ENCODE measurements at places on chromosomes 16 and 17.
A peak's percentile ranks its signal among the peaks of the same experiment; 100 is the strongest.

- no peak overlapping the region for H3K4me3 ChIP-seq
- peaks cover 4% of the 10 kb centered on the region for H3K36me3 ChIP-seq
- no peaks in the 10 kb centered on the region for H3K27me3 ChIP-seq
- no peak overlapping the region for H3K27ac ChIP-seq
- H3K4me1 ChIP-seq: peaks cover 8% of the 10 kb centered on the region
These were observed 154.7 kb upstream of the CACNG3 start for GRCh38 chr16:24101431-24101830.

- no peak for DNase-seq
- H3K27ac ChIP-seq: peak overlapping the region; percentile 48
- H3K4me3 ChIP-seq: peak overlapping the region; percentile 63
These were observed 19.4 kb downstream of the PSME3IP1 start for GRCh38 chr16:57166451-57166850.

DNA sequence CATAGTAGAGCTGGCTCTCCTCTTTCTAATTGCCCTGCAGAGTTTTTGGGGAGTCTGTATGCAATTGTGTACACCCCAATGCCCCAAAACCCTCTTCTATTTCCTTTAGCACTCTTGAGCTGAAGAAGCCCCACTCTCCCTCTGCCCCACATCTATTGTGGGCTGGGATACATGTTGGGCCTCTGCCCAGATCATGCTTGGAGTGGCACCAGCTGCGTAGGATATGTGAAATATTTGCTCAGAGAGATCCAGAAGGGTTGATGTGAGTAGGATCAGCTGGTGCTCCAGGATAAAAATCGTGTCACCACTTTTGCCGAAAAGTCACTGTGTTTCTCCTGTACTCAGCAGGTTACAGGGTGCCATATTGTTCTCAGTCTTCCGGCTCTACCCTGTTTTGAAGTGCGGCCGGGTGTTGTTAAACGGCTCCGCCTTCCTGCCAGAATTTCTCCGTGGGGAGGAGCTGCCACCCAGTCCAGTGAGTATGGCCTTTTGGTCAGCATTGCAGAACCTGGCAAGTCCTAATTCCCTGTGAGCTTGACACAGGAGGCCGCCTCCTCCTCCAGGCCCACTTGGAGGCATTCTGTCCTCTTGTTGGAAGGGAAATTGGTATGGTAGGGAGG, 664.5 kb downstream of the WWOX start:
- no peak overlapping the region for H3K4me3 ChIP-seq
- peaks cover 3% of the 10 kb centered on the region for H3K27me3 ChIP-seq
- no peaks in the 10 kb centered on the region for H3K4me1 ChIP-seq
- no peak for DNase-seq

DNA sequence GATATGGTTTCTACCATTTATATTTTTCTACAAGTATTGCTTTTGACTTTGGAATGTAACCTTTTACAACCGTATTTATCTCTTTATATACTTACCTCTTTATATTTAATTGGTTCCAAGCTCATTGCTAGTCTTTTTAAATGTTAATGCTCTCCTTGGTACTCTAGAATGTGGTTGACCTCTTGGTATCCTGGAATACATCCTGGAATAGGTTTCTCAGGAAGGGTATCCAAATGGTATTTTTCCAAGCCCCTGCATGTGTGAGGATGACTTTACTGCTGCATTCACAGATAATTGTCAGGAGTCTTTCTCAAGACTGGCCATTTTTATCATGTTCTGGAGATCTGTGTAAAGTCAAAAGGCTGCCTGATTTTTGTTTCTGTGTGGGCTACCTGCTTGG, 30.2 kb downstream of the DNAH17 start:
- peaks cover 3% of the 10 kb centered on the region for H3K36me3 ChIP-seq
- no peak overlapping the region for H3K27ac ChIP-seq
- no peaks in the 10 kb centered on the region for H3K4me1 ChIP-seq
- no peak overlapping the region for H3K4me3 ChIP-seq

DNA sequence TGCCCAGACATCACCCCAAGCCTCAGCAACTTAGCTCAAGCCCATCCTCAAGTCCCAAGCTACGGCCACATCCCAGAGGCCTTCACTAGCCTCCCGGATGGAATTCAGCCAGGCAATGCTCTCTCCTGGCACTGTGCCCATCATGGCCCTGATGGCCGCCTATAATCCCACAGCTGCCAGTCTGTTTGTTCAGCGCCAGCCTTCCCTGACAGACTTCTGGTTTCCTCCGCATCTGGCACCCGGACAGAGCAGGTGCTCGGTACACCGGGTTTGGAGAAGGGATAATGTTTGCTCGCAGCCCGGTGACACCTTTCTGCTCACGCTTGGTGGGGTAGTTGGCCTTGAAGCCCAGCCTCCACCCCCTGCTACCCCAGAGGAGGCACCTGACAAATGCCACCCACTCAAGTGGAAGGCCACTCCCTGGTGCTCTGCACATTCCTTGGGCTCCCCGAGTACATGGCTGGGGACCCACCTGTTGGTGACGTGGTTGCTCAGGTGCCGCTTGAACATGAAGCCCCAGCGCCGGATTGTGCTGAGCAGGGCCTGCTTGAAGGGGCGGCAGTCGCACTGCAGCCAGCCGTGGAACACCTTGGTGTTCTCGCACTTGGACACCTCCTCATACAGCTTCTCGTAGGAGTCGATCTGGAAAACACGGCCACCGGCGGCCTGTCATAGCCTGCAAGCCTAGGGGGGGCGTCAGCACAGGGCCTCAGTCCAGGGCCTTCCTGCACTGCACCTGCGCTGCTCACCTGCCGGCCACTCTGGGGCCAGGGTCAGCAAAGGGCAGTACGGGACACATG, 47.1 kb downstream of the DNAH17 start:
- peaks cover 2% of the 10 kb centered on the region for H3K4me1 ChIP-seq
- H3K27ac ChIP-seq: no peak overlapping the region
- H3K27me3 ChIP-seq: peaks cover 5% of the 10 kb centered on the region
- no peaks in the 10 kb centered on the region for H3K36me3 ChIP-seq
- DNase-seq: no peak

- no peaks in the 10 kb centered on the region for H3K36me3 ChIP-seq
- H3K27me3 ChIP-seq: peaks cover 1% of the 10 kb centered on the region
- peaks cover 43% of the 10 kb centered on the region for H3K4me1 ChIP-seq
- H3K27ac ChIP-seq: no peak overlapping the region
- DNase-seq: no peak
These were observed 217.4 kb downstream of the RPTOR start for GRCh38 chr17:80762076-80762475.

DNA sequence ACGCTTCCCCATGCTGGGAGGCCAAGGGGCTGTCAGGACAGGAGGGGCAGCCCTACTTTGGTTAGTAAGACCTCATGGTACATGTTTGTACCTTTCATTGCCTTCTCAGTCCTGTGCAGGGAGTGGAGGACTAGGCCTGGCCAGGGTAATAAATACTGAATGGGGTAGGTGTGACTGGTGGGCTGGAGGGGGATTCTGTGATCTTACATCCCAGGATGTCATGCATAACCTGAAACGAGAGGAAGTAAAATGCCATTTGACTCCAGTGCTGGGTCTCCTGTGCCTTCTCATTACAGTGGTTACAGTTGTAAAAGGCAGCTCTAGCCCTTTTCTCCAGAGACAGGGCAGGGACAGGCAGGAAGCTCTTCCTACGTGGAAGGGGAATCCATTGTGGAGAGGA, 138.2 kb downstream of the AATF start:
- H3K36me3 ChIP-seq: peaks cover 32% of the 10 kb centered on the region
- DNase-seq: no peak
- peak overlapping the region; percentile 28 for H3K4me3 ChIP-seq
- no peaks in the 10 kb centered on the region for H3K27me3 ChIP-seq

DNA sequence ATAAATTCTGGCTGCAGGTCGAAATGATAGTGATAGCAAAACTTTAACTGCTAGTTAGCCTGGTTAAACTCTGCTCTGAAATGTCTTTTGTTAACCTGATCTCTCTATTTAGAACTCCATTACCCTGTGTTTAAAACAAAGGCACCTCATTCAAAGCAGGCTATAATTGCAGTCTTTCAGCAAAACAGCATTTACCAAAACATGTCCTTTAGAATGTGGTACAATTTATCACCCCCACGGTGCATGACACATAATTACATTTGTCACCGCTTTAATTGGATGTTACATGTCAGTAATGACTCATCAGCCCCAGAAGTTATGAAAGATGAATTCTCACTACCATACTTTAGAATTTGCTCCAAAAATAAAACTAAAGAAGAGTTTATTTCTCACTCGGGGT, 295.4 kb downstream of the TOX3 start:
- H3K27me3 ChIP-seq: no peaks in the 10 kb centered on the region
- no peak overlapping the region for H3K4me3 ChIP-seq
- H3K27ac ChIP-seq: no peak overlapping the region
- no peak for DNase-seq

- no peaks in the 10 kb centered on the region for H3K36me3 ChIP-seq
- H3K27ac ChIP-seq: no peak overlapping the region
- DNase-seq: no peak
- H3K4me3 ChIP-seq: no peak overlapping the region
- peaks cover 7% of the 10 kb centered on the region for H3K4me1 ChIP-seq
These were observed 4.2 kb downstream of the ZNF843 start for GRCh38 chr16:31438414-31438813.

DNA sequence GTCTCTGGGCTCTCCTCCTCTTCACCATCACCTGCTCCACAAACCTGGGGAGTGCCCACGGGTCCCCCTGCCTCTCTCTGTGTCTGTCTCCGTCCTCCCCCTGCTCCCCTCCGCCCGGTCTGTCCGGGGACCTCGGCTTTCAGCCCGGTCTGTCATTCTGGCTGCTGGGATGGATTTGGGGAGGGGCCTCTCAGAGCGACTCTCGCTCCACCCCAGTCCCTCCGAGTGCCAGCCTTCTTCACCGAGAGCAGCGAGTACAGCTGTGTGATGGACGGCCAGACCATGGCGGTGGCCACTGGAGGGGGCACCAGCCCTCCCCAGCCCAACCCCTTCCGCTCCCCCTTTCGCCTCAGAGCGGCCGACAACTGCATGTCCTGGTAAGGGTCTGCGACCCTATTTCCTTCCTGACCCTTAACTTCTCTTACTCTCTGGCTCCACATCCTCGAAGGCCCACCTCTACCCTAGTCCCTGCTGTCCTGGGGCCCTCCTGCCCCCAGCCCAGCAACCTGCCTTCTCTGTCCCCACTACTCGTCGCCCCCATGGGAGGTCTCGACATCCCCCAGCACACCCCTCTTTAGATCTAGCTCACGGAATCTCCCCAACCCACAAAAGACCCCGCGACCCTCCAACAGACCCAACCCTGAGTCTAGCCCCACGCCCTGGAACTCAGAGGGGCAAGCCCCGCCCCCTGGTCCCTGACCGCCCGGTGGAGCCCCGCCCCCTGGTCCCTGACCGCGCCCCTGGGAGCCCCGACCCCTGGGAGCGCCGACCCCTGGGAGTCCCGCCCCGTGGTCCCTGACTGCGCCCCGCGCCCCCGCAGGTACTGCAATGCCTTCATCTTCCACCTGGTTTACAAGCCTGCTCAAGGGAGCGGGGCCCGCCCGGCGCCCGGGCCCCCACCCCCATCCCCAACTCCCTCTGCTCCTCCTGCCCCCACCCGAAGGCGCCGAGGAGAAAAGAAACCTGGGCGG, 5.6 kb upstream of the CXCL16 start:
- H3K4me1 ChIP-seq: peaks cover 15% of the 10 kb centered on the region
- H3K27me3 ChIP-seq: peaks cover 24% of the 10 kb centered on the region
- H3K27ac ChIP-seq: peak overlapping the region; percentile 13
- H3K36me3 ChIP-seq: no peaks in the 10 kb centered on the region
- peak overlapping the region; percentile 76 for H3K4me3 ChIP-seq
- DNase-seq: peak; percentile 37

All from endothelial cell (in vitro differentiated cells).